ENCODE measurements at places on chromosomes 3 and 15. TPM values are rescaled to one million over a fixed set of nuclear protein-coding genes. Genes with fewer than 3 reads are reported as not detected.

DNA sequence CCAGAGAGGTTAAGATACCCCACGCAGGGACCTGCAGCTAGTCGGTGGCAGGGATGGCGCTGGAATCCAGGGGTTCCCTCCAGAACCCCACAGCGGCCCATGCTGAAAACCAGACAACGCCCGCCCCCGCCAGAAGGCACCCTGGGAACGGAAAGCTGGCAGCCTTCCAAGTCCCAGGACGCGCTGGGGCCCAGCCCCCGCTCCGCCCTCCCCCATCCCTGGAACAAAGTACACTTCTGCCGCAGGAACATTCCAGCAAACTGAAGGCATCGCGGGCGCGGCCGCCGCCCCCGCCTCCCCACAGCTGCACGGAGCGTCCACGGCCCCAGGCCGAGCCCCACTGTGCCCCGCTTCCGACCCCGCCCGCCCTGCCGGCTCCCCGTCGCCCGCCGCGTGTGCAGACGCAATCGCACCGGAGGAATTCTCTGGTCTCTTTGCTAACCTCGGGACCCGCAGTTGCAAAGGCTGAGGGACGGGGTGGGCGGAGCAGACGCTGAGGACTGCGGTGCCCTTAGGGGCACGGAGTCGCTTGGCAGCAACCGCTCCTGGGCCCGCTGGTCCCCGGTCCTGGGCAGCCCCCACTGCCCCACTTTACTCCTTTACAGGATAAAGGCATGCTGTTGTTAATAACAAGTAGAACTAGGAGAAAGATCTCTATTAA is 44.8 kb upstream of the RNU6-1 start:
- no peaks in the 10 kb centered on the region for H3K36me3 ChIP-seq
- DNase-seq: peak; percentile 89
- peak overlapping the region; percentile 43 for H3K4me3 ChIP-seq
- H3K27me3 ChIP-seq: no peaks in the 10 kb centered on the region
- peak overlapping the region; percentile 81 for H3K27ac ChIP-seq
- peaks cover 60% of the 10 kb centered on the region for H3K4me1 ChIP-seq

Gene LMOD3
- not detected for total RNA-seq

Gene SLC2A2
- total RNA-seq: 19.5 TPM

Gene FBN1
- 3.0 TPM for total RNA-seq

Gene IGDCC3
- 51.8 TPM for total RNA-seq

GRCh38 chr3:65875393-65876027 is 163.2 kb downstream of the MAGI1 start:
- no peaks in the 10 kb centered on the region for H3K27me3 ChIP-seq
- H3K36me3 ChIP-seq: no peaks in the 10 kb centered on the region
- DNase-seq: peak; percentile 36
- H3K4me1 ChIP-seq: peaks cover 68% of the 10 kb centered on the region
- H3K27ac ChIP-seq: no peak overlapping the region

Gene TEX264
- total RNA-seq: 35.2 TPM

- no peaks in the 10 kb centered on the region for H3K4me1 ChIP-seq
- no peak overlapping the region for H3K4me3 ChIP-seq
- no peaks in the 10 kb centered on the region for H3K36me3 ChIP-seq
- DNase-seq: no peak
- no peaks in the 10 kb centered on the region for H3K27me3 ChIP-seq
- H3K27ac ChIP-seq: no peak overlapping the region
These were observed 111.3 kb downstream of the BBX start for GRCh38 chr3:107634099-107634489.

Gene CHRM5
- not detected for total RNA-seq

- DNase-seq: no peak
- no peaks in the 10 kb centered on the region for H3K36me3 ChIP-seq
- no peaks in the 10 kb centered on the region for H3K27me3 ChIP-seq
- H3K4me1 ChIP-seq: peaks cover 21% of the 10 kb centered on the region
These were observed 175.8 kb upstream of the STT3B start for GRCh38 chr3:31356941-31357340.

Gene ESYT3
- total RNA-seq: 4.1 TPM

DNA sequence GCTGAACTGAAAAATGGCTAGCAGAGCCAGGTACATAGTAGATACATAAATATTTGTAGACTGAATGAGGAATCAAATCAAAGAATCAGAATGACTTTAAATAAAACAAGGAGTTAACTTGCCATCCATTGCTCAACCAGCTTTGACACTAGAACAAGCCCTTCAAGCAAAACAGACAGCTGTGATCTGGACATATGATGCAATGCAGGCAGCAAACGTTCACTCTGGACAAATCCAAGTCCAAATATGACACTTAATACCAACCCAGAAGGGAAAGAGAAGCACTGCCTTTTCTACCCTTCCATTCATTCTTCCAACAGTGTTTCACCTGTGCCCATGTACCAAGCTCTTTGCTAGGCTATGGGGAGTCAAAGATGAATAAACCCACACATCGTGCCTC is 4.5 kb downstream of the THRB start:
- peaks cover 67% of the 10 kb centered on the region for H3K4me1 ChIP-seq
- no peak overlapping the region for H3K4me3 ChIP-seq
- H3K27me3 ChIP-seq: no peaks in the 10 kb centered on the region
- H3K36me3 ChIP-seq: no peaks in the 10 kb centered on the region

DNA sequence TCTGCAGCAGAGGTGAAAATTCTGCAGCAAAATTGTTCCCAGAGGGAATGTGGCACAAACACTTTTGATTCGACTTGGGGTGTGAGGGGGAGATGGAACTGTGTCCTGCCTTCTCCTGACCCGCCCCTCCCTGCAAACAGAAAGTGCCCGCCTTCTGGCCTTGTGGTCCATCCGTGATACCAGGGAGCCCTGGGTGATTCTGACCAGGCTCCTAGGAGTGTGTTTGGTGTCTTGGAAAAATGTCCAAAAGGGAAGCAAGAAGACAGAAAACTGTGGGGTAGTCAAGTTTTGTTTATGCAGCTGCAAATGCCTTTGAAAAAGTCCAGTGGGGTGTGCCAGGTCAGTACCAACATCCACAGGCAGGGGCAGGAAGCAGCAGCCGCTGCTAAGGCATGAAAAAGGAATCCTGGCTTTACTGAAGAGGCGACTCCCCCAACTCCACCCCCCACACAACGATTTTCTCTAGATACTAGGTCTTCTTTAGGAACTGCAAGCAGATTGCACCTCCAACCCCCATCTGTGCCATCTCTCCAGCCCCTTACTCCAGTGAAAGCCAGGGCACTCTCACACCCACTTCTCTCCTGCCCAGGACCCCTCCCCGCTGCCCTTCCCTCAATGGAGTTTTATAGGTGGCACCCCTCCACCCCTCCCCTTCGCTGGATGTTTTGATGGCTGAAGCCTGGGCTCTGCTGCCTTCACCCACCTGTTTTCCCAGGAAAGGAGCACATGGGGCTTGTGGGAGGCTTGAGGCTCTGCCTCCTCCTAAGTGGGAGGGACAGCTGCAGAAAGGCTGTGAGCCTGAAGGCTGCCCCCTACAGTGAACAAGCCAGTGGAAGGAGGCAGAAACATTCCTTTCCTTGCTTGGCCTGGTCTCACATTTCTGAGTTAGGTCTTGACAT is 82.4 kb upstream of the HERC1 start:
- no peaks in the 10 kb centered on the region for H3K36me3 ChIP-seq
- H3K4me3 ChIP-seq: no peak overlapping the region
- H3K27ac ChIP-seq: no peak overlapping the region
- H3K27me3 ChIP-seq: no peaks in the 10 kb centered on the region
- no peak for DNase-seq

DNA sequence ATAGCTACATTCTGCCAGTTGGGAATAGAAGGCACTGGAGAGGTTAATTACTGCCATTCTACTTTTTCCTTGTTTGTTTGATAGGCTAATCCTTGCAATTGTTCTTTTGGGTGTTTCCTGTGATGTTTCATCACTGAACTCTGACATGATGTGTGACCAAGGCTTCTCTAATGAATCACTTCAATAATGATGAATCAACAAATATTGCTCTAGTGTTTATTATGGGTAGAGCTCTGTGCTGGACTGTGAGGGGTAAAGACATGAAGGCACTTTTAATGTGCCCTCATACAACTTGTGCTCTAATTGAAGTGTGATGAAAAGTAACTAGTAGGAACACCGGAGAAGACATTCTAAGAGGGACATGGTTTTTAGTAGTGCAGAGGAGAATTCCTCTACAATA is 233.6 kb downstream of the WDR72 start:
- H3K4me3 ChIP-seq: no peak overlapping the region
- no peaks in the 10 kb centered on the region for H3K36me3 ChIP-seq
- DNase-seq: no peak
- H3K4me1 ChIP-seq: peaks cover 30% of the 10 kb centered on the region
- H3K27me3 ChIP-seq: no peaks in the 10 kb centered on the region
- no peak overlapping the region for H3K27ac ChIP-seq

- H3K27ac ChIP-seq: peak overlapping the region; percentile 90
- DNase-seq: no peak
- H3K4me1 ChIP-seq: peaks cover 32% of the 10 kb centered on the region
- H3K27me3 ChIP-seq: no peaks in the 10 kb centered on the region
- H3K36me3 ChIP-seq: no peaks in the 10 kb centered on the region
- H3K4me3 ChIP-seq: peak overlapping the region; percentile 89
These were observed 513 bp downstream of the VGLL4 start for GRCh38 chr3:11643201-11643603.

DNA sequence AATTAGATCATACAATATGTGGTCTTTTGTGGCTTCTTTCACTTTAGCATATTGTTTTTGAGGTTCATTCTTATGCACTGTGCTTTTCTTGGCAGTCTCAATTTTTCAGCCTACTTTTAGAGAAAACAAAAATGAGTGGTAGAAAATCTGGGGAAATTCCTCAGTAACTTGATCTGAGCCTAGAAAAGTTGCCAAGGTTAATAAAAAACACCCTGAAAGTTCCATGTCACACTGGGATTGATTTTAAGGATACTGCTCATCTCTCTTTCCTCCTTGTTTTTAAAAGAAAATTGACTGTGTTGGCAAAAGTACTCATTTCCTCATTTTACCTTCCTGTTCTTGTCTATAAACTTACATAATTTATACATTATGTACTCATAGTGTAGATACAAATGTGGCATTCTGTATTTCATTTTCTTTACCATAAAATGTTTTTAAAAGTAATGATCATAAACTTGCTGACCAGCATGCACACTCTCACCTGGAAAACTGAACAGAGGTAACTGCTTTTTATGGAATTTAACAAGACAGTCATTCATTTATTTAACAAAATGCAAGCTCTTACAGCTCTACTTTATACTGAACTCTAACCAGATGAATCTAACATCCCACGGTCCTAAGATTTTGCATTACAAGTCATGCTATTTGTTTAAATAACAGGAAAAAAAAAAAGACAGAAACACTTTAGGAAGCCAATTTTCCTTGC is 28.6 kb upstream of the SH3BP5 start:
- no peak overlapping the region for H3K27ac ChIP-seq
- H3K4me1 ChIP-seq: peaks cover 21% of the 10 kb centered on the region
- H3K27me3 ChIP-seq: no peaks in the 10 kb centered on the region
- H3K4me3 ChIP-seq: no peak overlapping the region

- peak; percentile 98 for DNase-seq
- H3K4me3 ChIP-seq: no peak overlapping the region
- H3K36me3 ChIP-seq: no peaks in the 10 kb centered on the region
- peaks cover 36% of the 10 kb centered on the region for H3K4me1 ChIP-seq
- H3K27me3 ChIP-seq: peaks cover 82% of the 10 kb centered on the region
- no peak overlapping the region for H3K27ac ChIP-seq
These were observed 141.7 kb downstream of the RPLP1 start for GRCh38 chr15:69593981-69594966.

Gene CYP1A2
- not detected for total RNA-seq

Data from HepG2 (cell line).